NCI-H1930 (cell line): ENCODE measurements at places on chromosomes 2 and 18.

- DNase-seq: no peak
Observed at GRCh38 chr2:190696792-190697398, 48.0 kb downstream of the NAB1 start.

GRCh38 chr2:231720987-231721966 is 13.0 kb downstream of the PTMA start:
- DNase-seq: no peak

- DNase-seq: no peak
Observed at GRCh38 chr2:67485431-67485830, 88.3 kb downstream of the ETAA1 start.

DNA sequence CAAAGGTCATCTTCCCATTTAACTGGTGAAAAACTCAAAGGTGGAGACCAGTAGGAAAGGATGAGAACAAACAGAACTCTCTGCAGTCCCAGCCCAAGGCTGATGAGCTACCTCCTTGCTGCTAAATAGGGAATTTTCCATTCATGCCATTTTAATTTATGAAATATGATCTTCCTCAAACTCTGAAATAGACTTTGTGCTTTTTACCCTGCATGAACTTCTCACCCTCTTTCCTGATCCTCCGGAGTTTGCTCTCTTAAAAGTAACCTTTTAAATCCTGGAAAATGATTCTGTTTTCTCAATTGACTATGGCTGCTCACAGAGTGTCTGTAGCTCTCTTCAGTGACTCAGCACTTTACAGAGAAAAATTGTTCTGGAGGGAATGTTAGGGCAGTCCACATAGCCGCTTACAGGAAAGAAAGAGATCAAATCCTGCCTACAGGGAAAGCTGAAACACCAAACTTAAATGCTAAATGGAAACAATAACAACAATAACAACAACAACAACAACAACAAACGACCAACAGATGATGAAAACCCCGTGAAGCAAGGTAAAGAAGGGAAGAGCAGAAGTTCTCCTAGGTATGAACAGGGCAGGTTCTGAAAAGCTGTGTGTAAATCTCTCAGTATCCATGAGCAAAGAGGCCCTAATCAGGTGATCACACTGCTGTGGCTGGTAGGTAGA is 79.8 kb upstream of the SESTD1 start:
- no peak for DNase-seq

DNA sequence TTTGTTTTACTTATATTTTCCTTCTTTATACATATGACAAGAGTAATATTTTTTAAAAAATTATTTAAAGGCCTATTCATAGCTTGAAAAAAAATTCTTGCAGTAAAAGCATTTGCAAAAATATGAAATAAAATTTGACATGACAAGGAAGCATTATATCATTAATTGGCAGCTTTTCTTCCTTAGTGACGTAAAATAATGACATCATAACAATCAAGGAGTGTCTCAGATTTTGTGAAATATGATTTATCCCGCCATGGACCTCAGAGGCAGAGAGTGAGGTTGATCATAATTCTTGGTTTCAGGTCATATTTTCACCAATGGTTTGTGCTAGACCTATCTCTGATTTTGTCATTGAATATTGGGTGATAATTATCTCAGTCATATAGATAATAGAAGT is 176.0 kb downstream of the MIB1 start:
- DNase-seq: no peak

- DNase-seq: no peak
Observed at GRCh38 chr2:32719933-32720716, 92.3 kb downstream of the TTC27 start.

- DNase-seq: peak; percentile 49
Observed at GRCh38 chr2:31523871-31524492, 56.8 kb downstream of the SRD5A2 start.

- DNase-seq: no peak
Observed at GRCh38 chr18:38368246-38368645, 802.6 kb upstream of the CELF4 start.

DNA sequence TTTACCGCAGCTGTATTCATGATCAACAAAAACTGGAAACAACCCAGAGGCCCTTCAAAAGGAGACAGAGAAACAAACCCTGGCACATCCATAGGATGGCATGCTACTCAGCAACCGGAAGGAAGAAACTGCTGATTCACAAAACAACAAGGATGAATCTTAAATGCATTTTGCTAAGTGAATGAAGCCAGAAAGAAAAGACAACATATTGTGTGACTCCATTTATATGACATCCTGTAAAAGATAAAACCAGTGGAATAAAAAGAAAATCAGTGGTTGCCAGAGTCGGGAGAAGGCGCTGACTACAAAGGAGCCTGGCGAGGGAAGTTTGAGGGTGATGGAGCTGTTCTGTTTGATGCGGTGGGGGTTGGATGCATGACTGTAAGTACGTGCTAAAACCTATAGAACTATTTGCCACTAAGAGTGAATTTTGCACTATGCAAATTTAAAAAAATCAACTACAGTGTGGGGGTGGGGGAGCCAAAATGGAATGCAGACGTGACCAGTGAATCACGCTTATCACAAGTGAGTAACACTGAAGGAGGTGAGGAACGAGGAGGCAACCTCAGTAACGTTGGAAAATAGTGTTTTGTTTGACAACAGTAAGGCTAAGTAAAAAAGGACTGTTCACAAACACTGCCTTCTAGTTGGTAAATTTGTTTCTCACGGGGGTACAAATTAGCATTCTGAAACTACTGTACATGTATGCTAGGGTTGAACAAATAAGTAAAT is 108.9 kb downstream of the INHBB start:
- no peak for DNase-seq

DNA sequence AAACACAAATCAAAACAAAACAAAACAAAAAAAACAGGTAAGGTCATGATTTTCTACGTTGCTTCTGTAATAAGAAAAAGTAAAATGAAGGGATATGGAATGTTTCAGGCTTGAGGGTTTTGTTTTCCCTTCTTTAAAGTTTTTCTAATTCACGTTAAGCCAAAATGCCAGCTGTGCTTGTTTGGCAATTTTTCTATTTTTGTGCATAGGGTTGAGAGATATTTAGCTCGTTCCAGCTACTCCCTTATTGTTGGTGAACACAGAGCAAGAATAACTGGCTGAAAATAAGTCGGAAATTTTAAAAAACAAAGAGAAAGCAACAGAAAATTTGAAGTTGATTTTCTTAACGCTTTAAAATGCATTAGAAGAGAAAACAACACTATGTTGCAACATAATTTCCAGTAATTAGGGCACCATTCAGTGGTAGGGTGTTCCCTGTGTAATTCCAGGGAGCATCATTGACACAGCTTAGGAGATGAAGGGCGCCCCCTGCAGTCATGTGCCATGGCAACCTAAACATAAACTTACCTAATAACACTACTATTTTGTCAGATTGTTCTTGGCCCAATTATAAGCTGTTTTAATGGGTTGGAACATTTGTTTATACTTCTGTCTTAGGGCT is 99.5 kb downstream of the DTNA start:
- DNase-seq: peak; percentile 53

- no peak for DNase-seq
Observed at GRCh38 chr18:59140302-59140885, 710 bp downstream of the SEC11C start.

- no peak for DNase-seq
Observed at GRCh38 chr18:22082408-22082807, 87.0 kb upstream of the GATA6 start.

DNA sequence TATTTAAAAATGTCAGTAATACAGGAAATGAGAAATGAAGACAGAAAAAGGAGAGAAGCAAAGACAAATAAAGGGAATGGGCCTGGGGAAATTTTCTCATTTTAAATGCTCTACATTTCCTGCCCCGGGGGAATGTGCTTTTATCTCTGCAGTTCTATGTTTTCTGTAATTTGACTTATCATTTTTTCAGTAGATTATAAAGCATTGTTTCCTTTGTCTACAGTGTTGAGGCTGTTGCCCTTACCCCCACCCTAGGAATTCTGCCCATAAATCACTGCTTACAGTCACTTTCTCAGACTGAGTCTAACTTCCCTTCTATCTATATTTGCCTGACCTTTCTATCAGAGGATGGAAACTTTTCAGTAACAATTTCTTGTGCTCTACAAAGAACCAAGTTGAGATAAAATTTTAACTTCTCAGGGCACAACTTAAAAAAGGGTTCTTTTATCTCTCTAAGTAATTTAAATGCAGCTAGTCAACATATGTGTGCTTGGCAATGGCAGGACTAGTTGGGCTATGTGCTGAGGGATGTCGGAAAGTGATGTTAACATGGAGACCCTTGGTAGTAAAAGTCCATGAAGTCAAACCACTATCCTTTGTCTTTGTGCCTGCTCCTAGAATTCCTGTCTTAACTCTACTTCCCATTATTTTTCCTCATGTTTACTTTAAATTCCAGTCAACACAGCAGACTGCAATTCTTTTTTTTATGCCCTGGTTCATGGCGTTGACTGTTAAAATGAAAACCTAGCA is 146.5 kb upstream of the MMADHC start:
- no peak for DNase-seq

DNA sequence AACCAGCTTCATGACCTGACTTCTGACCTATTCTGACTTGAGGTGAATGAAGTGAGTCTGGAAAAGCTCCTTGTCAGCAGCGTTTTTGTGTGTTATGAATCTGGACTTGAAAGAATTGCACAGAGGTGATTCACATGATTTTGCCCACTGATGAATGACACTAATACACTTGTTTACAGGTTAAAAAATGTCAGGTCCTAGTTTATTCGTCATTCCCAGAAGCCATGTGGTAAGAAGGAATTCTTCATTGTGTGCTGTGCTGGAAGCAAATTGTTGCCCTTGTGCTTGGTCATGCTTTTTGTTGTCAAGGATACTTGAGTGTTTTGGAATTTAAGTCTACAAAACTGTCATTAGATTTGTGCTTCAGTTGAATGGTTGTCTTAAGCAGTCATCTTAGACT is 15.5 kb downstream of the SEC11C start:
- no peak for DNase-seq

DNA sequence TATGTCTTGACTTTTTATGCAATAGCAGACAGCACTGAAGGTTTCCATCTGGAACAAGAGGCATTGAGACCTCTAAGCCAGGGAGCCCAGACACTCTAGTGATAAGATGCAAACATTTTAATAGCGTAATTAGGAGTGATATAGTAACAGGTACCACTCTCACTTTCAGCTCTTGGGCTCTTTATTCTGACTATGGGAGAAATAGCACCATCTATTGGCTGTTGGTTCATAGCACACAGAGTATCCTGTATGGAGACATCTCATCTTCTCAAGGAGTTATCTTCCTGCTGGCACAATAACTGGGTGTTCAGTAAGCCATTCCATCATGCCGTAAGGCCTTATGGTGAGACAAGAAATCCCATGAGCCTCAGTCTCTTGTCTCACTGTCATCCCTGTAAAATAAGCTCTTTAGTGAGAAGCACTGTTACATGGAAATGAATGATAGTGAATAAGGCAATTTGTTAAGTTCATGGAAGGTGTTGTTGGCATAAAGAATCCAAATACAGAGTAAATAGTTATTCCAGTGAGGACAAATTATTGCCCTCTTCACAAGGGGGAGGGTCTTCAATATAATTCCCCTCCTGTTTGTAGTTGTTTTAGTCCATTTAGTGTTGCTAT is 48.3 kb downstream of the THUMPD2 start:
- peak; percentile 25 for DNase-seq

- no peak for DNase-seq
Observed at GRCh38 chr2:162992828-162993227, 154.3 kb upstream of the KCNH7 start.

DNA sequence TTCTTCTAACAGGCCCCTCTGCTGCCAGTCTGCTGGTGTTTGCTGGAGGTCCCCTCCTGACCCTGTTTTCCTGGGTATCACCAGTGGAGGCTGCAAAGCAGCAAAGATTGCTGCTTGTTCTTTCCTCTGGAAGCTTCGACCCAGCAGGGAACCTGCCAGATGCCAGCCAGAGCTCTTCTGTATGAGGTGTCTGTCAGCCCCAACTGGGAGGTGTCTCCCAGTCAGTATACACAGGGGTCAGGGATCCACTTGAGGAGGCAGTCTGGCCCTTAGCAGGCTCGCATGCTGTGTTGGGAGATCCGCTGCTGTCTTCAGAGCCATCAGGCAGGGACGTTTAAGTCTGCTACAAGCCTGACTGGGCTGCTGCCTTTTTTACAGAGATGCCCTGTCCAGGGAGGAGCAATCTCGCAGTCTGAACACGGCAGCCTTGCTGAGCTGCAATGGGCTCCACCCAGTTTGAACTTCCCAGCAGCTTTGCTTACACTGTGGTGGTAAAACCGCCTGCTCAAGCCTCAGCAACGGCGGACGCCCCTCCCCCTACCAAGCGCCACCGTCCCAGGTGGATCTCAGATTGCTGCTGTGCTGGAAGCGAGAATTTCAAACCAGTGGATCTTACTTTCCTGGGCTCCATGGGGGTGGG is 29.9 kb downstream of the CHCHD5 start:
- no peak for DNase-seq

DNA sequence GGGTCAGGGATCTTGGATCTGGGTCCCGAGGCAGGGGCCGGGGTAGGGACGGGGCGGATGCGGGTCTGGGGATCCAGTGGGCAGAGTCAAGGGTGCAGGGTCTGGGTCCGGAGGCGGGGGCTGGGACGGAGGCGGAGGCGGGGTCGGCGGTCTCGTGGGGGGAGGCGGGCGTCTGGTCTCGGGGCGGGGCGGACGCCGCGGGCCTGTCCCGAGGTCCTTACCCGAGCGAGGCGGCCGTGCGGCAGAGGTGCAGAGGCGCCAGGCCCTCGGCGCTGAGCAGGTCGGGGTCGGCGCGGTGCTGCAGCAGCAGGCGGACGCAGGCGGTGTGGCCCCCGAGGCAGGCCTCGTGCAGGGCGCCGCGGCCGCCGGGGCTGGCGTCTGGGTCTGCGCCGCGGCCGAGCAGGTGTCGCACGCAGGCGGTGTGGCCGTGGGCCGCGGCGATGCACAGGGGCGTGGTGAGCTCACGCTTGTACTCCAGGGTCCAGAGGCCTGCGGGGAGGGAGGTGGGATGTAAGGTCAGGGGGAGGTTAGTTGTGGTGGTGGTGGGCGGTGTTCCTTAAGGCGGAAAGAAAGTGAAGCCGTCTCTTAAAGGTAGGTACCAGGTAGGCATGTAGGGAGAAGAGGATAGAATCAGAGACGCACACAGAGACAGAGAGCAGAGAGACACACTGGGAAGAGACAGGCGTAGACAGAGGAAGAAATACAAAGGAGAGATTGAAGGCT is 26.6 kb downstream of the ASB18 start:
- DNase-seq: no peak

- no peak for DNase-seq
Observed at GRCh38 chr2:170716851-170717598, 1.9 kb downstream of the SP5 start.

- DNase-seq: no peak
Observed at GRCh38 chr2:26562811-26563645, 78.1 kb downstream of the CIB4 start.
